Left renal cortex interstitium (tissue), 4 donors: ENCODE measurements at places on chromosomes 16 and 17. TPM values are rescaled to one million over a fixed set of nuclear protein-coding genes. Genes with fewer than 3 reads are reported as not detected.

The MED1 gene
- polyA plus RNA-seq: 47.0 TPM

The TBC1D3I gene
- polyA plus RNA-seq: 1.5 TPM

The IRF8 gene
- polyA plus RNA-seq: 5.5 TPM

The CD300A gene
- 1.3 TPM for polyA plus RNA-seq

The BMERB1 gene
- polyA plus RNA-seq: 40.8 TPM

The FOXL1 gene
- polyA plus RNA-seq: 21.1 TPM

The PLK1 gene
- polyA plus RNA-seq: 27.5 TPM

The MT1G gene
- polyA plus RNA-seq: 69.6 TPM

The RCVRN gene
- polyA plus RNA-seq: 0.43 TPM

The MYH1 gene
- 0.04 TPM for polyA plus RNA-seq

The CCL4L2 gene
- 0.74 TPM for polyA plus RNA-seq

The TPPP3 gene
- 60.0 TPM for polyA plus RNA-seq

The RAB40B gene
- polyA plus RNA-seq: 16.6 TPM
